ENCODE measurements at places on chromosomes 16 and 17.

DNA sequence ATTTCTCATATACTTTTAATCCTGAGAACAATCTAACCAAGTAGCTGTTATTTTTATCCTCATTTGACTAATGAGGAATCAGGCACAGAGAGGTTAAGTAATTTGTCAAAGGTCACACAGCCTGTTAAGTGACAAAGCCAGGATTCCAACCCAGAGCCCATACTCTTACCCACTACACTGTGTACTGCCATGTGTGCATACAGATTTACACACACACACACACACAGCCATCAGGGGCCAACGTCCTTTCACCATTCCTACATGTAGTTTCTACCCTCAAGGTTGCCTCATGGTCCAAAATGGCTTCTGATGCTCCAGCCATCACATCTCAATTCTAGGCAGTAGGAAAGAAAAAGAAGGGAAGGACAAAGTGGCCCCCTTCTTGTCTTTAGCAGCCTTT lies 22.1 kb downstream of the TMEM186 start:
- no peak for DNase-seq

DNA sequence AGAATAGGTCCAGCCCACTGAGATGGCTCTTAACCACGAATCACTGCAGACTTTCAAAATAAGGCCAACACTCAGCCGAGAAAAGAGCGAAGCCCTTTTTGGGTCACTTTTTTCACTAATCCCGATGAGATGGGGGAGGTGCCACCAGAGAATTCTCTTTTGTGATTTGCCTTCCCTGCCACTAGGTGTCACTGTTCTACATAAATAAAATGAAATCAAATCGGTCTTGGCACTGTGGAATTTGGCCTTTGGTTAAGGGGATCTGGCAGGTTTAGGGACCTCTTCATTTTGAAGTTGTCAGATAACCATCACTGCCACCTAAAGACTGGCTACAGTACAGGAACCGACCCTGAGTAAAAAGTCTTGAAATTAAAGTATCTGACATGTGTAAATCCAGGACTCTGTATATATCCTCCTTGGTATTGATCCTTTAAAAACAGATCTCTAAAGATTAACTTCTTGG lies 147.0 kb downstream of the HS3ST4 start:
- no peak for DNase-seq

DNA sequence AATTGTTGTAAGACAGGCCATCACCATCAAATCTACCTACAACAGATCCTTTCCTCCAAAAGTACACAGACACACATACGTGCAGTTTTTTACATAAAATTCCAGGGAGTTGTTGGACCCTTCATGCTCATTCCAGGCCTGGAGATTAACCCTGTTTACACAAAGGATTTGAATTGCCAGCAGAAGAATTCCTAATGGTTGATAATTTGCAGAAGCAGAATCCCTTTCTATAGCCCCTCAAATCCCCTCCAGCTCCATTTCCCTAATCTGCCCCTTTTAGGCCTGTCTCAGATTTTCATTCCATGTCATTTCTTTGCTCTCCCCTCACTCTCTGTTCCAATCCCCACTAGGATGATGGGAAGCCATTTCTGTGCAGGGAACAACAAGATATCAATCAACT lies 102.9 kb upstream of the TOX3 start:
- no peak for DNase-seq

DNA sequence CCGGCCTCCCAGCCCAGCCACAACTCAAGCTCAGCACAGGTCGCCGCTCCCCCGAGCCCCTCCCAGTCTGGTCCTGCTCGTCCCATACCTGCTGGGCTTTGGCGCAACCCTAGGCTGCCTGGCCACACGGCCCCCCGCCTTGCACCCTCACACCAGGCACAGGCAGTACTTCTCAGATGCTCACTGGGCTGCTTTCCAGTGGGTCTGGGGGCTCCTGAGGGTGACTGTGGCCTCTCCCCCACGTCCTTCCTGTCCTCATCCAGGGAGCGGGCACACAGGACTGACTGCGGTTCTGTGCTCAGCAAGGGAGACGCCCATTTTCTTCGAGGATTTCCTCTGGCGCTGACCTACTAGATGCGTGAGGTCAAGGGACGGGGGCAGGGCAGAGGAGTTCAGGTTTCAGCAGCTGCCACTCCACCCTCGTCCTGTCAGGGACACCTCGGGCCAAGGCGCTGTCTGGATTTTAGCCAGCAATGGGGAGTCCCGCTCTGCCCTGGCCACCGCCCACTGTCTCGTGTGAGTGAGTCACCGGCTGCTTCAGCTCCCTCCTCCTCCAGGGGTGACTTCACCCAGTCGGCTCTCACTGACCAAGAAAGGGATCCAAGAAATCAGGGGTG lies 115.8 kb downstream of the NPIPB11 start:
- no peak for DNase-seq

- DNase-seq, result no peak
Observed at GRCh38 chr17:71109697-71110096, 940.4 kb downstream of the KCNJ2 start.

DNA sequence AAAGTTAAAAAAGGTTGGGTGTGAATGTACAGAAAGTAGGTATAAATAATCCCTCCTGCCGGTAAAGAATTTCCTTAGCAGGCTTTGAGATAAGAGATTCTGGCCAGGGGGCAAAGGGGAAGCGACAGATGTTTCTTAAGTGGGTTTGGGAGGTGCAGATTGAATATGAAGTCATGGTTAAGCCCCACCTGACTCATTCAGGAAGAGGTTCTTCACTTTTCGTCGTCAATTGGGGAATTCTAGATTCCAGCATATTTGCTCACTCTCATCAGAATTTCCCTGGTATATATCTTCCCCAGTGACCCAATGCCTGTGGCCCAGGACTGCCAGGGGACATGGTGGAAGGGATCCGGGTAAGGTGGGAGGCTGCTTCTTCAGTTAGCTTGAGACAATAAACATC lies 127.8 kb downstream of the CPPED1 start:
- DNase-seq, result no peak

DNA sequence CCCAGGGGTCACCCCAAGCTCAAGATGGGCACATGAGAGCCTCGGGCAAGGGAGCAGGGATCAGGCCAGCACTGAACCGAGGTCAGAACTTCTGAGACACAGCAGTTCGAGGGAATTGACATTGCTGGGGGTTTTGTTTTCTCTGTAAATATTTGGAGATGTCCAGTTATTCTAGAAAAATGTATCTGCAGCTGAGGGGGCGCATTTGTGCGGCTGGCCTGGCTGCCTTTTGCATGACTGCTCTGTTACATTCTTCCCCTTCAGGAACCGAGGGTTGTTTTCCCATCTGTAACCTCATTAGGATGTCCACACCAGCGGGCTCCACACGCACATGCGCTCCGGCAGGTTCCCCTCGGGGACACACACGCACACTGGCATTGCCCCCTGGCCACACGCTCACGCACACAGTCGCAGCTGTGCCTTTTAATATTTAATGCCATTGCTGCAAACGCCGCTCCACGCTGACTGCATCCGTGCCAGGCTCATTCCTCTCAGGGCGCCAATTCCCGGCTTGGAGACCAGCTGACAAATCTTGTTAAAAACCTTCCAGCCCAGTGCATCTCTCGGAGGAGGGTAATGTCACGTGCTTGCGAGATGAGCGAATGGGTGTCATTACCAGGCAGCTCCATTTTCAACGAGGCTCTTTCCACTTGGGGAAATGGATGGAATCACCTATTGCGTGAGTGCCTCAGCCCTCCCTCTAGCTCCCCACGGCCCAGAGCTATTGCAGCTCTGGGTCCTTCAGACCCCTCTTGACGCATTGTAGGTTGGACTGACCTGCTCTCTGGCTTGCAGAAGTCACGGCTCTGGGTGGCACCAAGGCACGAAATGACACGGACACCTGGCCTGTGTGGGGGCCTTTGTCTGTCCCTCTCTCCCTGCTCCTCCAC lies 13.1 kb downstream of the CCR7 start:
- no peak for DNase-seq

DNA sequence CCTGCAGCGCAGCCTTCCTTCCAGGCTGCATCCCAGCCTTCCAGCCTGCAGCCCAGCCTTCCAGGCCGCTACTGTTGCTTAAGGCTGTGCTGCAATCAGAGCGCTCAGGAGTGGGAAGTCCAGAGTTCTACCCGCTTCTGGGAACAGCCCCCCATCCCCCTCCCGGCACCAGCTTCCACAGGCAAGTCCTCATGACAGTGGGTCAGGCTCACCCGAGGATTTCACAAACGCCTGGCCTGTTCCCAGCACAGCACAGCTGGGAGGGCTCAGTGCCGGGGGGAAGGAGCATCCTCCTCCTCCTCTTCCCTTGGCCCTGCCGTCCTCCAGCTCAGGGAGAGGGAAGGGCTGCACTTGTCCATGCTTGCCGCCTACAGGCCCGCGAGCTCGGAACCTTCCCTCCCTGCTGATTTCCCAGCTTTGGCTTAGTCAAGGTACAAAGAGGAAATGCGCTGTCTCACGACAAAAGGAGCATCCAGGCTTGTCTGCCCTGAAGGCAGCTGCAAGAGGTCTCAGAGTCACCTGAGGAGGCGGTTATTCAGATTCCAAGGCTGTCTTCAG lies 8.3 kb downstream of the SOCS3 start:
- no peak for DNase-seq

DNA sequence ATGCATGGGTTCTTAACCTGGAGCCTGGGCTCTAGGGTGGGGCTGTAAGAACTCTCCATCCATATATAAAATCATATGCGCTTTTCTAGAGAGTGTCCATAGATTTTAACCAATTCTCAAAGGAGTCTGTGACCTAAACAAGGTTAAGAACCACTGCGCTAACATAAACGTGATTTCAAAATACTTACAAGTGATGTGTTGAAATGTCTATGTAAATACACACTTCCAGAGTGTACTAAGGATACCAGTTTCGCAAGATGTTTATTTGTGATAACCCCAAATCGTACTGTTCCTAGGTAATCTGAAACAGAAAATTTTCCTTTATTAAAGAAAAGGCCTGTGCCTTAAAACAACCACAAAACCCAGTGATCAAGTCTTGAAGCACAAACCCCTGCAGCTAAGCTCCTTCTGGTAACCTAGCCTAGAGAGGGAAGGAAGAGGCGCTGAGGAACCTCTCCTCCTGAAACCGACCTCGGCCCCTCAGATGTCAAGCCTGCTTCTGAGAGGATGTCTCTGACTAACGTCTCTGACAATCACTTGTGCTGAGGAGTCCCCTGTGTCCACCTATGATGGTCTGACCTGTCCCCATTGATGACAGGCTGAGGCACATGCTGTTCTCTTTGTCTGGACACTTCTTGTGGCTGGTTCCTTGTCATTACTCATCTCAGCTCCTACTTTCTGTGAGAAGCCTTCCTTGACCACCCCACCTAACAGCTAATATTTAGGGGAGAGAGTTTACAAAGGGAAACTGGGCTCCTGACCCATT lies 32.2 kb downstream of the SNN start:
- DNase-seq, result no peak

DNA sequence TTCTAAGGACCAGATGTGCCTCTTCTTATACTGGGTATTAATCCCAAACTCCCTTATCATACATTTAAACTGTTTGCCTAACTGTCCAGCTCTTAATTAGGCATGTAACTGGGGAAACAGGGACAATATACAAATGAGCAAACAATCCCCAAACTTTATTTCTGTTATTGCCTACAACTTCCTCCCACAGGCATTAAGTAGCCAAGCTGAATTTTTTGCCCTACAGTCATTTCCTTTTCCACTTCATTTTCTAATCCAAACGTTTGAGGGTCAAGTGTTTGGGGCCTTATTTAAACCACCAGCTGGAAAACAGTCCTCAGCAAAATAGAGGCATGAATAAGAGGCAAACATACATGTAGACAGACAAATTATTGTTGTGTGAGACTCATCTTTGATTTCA lies 77.4 kb upstream of the CCL2 start:
- no peak for DNase-seq

GRCh38 chr17:27352448-27353032 lies 58.6 kb downstream of the WSB1 start:
- DNase-seq, result no peak

GRCh38 chr17:78529251-78529650 lies 47.9 kb downstream of the DNAH17 start:
- DNase-seq, result no peak

- no peak for DNase-seq
Observed at GRCh38 chr17:29169806-29170591, 10.2 kb downstream of the MYO18A start.

GRCh38 chr16:57775661-57776469 lies 26.4 kb downstream of the KIFC3 start:
- DNase-seq, result no peak

DNA sequence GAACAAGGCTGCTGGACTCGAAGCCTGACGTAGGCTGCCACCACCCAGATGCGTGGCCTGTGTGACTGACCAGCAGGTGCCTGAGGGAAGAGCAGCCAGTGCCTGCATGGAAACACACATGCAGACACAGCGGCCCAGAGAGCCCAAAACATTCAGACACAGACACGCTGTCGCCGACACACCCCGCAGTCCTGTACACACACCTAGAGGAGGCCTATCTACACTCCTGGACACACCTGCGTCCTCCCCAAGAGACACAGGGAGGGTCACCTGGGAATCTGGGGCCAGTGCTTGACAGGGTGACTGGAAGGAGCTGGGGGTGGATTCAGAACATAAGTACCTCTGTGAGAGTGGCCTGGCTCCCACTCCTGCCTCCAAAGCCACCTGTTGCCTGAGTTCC lies 6.1 kb upstream of the TSPOAP1 start:
- DNase-seq, result no peak

DNA sequence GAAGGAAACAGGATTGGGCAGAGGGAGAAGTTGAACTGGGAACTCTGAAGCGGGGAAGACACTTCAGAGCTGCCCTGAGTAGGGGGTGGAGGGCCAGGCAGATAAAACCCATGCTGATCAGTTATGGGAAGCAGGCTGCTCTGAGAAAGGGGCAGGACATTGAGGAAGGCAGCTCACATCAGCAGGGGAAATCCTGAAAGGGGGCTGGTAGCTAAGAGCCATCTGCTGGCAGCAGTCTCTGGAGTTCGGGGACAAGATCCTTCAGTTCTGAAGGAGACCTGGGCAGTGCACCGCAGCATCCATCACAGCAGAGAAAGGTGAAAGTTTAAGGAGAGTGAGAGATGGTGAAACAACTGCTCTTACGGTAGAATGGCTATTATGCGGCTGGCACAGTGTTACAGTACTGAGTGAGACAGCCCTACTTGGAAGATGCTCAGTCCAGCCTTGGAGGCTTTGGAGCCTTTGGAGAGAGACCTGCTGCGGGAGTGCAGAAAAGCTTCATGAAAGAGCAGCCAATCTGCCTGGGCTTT lies 5.4 kb upstream of the KIF18B start:
- no peak for DNase-seq

- no peak for DNase-seq
Observed at GRCh38 chr17:27379888-27380533, 76.2 kb upstream of the KSR1 start.

- DNase-seq, result no peak
Observed at GRCh38 chr17:33688771-33689170, 395.7 kb upstream of the ASIC2 start.

GRCh38 chr16:19223235-19224170 lies 55.5 kb downstream of the SYT17 start:
- no peak for DNase-seq

Data from stimulated activated naive CD4-positive, alpha-beta T cell (primary cell).